ENCODE measurements at places on chromosomes 3 and 15. TPM values are rescaled to one million over a fixed set of nuclear protein-coding genes. Genes with fewer than 3 reads are reported as not detected.

DNA sequence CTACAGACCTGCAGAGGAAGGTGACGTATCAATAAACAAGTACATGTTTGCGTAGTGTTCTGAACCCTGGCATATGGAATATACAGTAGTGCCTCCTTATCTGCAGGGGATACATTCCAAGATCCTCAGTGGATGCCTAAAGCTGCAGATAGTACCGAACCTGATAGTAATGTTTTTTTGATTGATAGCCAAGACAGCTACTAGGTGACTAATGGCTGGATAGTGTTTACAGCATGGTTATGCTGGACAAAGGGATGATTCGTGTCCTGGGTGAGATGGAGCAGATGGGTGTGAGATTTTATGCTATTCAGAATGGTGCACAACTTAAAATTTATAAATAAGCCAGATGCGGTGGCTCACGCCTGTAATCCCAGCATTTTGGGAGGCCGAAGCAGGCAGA, 55.8 kb upstream of the IGF2BP2 start:
- DNase-seq, result peak; percentile 41

DNA sequence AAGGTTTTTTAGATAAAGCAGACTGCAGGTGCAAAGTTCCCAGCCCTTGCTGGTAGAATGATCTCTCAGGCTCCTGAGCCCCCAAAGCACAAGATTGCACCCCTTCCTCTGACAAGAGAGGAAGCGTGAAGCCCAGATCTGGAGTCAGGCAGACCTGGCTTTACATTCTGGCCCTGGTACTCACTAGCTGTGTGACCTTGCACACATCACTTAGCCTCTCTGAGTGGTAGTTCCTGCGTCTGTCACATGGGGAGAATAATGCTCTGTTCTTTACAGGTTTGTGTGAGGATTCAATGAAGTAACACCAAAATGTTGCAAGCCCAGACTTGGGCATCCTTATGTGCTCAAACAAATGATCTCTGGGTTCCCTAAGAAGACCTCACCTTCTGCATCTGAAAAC, 141.5 kb downstream of the SMAD6 start:
- no peak for DNase-seq

The DPPA2 gene
- polyA plus RNA-seq, result not detected

DNA sequence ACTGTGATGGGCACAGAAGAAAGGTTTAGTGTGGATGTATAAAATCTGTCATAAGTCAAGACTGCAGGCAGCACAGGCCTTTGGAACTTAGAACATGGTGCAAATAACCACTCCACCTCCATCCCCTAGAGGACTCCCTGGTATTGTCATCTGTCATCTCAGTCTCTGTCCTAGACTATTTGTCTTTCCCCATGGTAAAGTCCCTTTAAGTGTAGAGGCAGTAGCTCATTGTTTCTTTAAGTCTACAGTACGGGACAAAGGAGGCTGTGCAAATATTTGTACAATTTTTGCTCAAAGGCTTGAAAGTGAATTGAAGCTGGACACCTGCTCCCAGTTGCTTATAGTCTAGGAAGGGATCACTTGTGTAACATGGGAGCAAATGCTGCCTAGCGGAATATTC, 3.2 kb upstream of the PXYLP1 start:
- no peak for DNase-seq

GRCh38 chr15:66885281-66885915, 180.0 kb upstream of the SMAD3 start:
- DNase-seq, result no peak

GRCh38 chr15:72782274-72783003, 1.1 kb downstream of the ADPGK start:
- DNase-seq, result peak; percentile 63

Data from GM23248 (cell line).